ENCODE measurements at places on chromosomes 5 and 9.

GRCh38 chr5:96636594-96636993 is 25.6 kb upstream of the CAST start:
- DNase-seq: no peak

GRCh38 chr5:122559676-122560075 is 215.2 kb upstream of the SNX2 start:
- no peak for DNase-seq

GRCh38 chr5:58462154-58462553 is 2.3 kb upstream of the PLK2 start:
- DNase-seq: no peak

GRCh38 chr9:91978740-91979414 is 28.8 kb upstream of the ROR2 start:
- DNase-seq: peak; percentile 29

DNA sequence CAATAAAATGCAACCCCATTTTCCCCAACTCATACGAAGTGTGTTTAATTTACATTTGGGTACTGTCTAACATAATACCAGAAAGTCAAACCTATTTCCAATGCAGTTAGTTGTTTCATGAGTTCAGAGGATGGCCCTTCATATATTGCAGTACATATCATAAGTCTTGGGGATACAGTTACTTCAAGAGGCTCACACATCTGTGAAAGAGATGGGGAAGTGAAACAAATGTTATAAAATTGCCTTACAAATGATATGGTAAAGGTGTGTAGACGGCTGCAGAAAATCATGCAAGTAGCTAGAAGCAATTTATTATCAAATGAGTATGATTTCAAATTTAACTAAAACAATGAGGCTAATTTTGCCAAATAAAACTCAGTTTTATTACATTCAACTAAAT is 219.0 kb upstream of the CDH12 start:
- DNase-seq: no peak
